Peyer's patch (tissue), 4 donors: ENCODE measurements at places on chromosomes 6 and 20.
A peak's percentile ranks its signal among the peaks of the same experiment; 100 is the strongest.

- DNase-seq = no peak
Measured at GRCh38 chr6:24568683-24569082, 73.9 kb downstream of the ALDH5A1 start.

- DNase-seq = peak; percentile 58
Measured at GRCh38 chr20:31833130-31833930, 12.1 kb downstream of the FOXS1 start.

- no peak for DNase-seq
Measured at GRCh38 chr20:30985386-30985785, 272.1 kb upstream of the DEFB115 start.

- no peak for DNase-seq
Measured at GRCh38 chr20:8260837-8261251, 128.8 kb downstream of the PLCB1 start.

GRCh38 chr20:62219992-62220665 lies at the start of gene HRH3:
Gene HRH3, minus strand, starts transcription at chr20:62220278. Its CDS starts 308 bp downstream, at chr20:62219970.
- DNase-seq = peak; percentile 71
